ENCODE measurements at places on chromosomes 7 and 10.

GRCh38 chr10:119290301-119291048 is 83.1 kb downstream of the GRK5 start:
- DNase-seq = no peak

- DNase-seq = no peak
Measured at GRCh38 chr7:154373956-154374355, 321.8 kb downstream of the DPP6 start.

DNA sequence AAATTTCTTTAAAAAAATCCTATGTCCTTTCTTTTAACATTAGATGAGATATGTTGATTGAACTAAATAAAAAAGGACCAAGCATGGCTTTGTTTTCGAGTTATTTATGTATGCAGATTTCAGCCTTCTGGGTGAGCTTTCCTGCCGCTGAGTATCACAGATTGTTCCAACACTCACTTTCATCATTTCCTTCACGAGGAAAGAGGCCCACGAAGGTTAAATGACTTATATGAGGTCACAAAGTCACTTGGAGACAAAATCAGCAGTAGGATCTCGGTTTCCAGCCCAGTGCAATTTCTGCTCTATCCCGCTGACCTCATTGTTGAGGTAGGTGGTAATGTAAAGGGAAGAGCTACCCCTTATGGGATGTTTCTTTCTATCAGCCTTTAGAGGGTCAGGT is 226.8 kb downstream of the SKAP2 start:
- DNase-seq = no peak

- no peak for DNase-seq
Measured at GRCh38 chr10:110842326-110842904, 29.3 kb upstream of the PDCD4 start.

DNA sequence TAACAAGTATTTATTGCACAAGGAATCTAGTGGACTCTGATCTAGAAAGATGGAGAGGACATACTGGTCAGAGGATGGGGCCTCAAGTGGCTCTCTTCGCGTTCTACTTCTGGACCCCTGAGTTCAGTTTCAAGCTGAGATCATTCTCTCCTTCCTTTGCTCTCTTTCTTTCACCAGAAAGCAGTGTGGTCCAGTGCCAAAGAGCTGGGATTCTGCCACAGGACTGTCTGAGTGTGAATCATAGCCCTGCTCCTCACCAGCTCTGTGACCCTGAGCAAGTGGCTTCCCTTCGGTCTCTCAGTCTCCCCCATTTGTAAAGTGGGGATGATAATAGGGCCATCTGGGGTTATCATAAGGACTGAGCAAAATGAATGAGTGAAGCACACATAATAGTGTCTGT is 715.2 kb downstream of the SUGCT start:
- no peak for DNase-seq

DNA sequence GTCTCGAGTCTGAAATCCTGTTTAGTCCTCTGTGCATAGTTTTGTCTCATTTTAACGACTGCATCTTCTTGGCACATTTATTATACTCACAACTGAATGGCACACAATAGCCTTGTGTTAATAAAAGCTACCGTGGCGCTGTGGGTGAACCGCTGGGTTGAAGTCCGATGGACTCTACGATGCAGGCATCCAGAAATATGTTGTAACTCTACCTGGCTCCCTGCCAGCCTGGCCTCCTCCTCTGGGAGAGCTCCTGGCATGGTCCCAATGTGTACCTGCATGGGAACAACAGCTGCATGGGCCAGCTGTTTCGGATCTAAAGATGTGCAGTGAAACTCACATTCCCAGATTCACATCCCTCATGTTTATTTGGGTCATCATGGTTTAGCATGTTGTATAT is 3.7 kb upstream of the DPYSL4 start:
- no peak for DNase-seq

DNA sequence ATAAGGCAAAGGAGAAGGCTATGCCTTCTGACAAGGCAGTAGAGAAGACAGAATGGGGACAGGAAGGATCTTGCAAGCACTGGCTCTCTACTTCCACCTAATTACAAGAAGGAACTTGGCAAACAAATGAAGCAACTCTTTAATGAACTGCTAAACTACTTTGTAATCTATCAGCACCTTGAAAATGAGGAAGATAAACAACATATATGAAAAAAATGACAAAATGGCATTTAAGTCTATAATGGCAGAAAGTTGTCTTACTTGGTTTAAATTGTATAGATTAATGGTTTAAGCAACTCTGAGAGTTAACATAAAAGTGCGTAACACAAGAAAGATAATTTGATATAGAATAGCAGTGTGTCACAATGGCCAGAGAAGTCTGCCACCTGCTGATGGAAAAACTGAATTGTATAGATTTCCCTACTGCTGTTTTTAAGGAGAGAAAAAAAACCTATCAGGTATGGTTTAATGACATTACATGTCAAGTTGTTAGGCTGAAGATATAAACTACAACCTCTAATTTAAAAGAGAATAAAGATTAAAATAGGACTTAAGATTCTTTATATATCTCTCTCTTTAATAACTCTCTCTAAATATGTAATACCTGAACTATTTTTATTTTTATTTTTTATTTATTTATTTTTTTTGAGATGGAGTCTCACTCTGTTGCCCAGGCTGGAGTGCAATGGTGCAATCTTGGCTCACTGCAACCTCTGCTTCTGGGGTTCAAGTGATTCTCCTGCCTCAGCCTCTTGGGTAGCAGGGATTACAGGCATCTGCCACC is 11.8 kb downstream of the NT5C3A start:
- no peak for DNase-seq

GRCh38 chr7:71322201-71322600 is 190.3 kb downstream of the GALNT17 start:
- no peak for DNase-seq

GRCh38 chr10:33416691-33417090 is 82.2 kb upstream of the NRP1 start:
- no peak for DNase-seq

- DNase-seq = no peak
Measured at GRCh38 chr7:158532093-158532627, 55.5 kb downstream of the PTPRN2 start.

GRCh38 chr7:140456551-140457051 is 22.7 kb downstream of the MKRN1 start:
- no peak for DNase-seq

- no peak for DNase-seq
Measured at GRCh38 chr7:35419391-35419755, 165.5 kb upstream of the TBX20 start.

- DNase-seq = no peak
Measured at GRCh38 chr7:135166338-135166990, 4.0 kb downstream of the CYREN start.

DNA sequence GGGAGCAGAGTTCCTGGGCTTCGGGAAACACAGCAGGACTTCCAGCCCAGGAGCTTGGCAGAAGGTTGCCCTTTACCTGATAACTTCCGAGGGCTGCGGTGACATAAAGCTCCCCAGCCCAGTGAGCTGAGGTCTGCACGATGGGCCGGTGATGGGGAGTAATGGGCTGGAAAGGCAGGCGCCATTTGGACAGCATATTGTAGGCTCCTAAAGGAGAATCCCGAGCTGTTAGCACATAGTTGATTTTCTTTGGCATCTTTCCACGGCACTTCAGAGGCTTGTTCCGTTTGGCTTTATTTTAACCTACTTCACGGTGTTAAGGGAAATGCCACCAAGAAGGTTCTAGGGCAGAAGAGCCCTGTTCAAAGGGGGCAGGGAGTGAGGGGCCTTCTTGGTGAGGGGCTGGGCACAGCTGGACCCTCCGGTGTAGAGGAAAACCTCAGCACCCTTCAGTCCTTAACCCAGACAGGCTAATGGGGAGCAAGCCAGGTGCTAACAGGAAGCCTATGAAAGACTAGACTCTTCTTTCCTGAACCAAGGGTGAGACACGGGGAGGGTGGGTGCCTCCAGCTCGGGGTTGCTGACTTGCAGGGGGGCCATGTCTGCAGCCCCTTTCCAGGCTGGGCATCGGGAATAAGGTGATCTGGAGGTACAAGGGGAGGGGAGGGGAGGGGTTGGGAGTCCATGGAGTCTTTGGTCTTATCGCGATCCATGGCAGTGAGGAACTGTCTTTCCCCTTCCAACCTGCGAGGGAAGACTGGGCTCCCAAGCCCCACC is 347.7 kb downstream of the GLRX3 start:
- DNase-seq = no peak

- DNase-seq = no peak
Measured at GRCh38 chr10:44640429-44640828, 255.5 kb upstream of the CXCL12 start.

DNA sequence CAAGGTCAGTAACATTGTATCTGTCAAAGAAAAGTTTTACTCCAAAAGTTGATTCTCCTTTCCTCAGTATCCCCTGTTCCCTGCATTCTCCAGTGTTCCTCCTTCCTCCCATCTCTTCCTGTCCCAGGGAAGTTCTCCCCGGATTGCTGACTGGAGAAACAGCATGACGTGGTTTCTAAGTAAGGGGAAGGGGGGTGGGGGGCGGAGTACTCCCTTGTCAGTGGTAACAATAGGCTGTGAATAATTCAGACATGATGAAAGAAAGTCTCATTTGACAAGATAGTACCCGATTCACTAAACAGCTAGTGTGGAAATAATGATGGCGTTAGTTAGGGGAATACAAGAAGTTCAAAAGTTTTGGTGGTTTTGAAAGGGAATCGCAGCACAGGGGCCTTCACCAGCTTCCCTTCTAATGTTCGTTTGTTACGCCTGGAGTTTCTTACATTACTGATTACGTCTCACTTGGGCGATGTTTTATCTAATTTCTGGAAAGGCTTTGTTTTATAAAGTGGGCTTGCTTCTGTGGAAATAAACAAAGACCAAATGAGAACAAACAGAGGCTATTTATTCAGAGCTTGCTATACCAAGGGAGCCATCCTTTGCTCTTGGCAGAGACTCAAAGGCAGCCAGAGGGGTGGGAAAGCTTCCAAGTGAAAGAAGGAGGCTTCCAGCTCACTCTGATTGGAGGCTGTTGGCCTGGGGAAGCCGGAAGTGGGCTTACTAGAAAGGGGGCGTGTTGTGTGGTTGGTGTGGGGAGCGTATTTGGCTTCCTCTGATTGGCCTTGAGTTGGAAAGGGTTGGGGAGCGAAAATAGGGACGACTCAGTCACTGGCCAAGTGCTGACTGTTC is 453.7 kb downstream of the SDK1 start:
- no peak for DNase-seq

DNA sequence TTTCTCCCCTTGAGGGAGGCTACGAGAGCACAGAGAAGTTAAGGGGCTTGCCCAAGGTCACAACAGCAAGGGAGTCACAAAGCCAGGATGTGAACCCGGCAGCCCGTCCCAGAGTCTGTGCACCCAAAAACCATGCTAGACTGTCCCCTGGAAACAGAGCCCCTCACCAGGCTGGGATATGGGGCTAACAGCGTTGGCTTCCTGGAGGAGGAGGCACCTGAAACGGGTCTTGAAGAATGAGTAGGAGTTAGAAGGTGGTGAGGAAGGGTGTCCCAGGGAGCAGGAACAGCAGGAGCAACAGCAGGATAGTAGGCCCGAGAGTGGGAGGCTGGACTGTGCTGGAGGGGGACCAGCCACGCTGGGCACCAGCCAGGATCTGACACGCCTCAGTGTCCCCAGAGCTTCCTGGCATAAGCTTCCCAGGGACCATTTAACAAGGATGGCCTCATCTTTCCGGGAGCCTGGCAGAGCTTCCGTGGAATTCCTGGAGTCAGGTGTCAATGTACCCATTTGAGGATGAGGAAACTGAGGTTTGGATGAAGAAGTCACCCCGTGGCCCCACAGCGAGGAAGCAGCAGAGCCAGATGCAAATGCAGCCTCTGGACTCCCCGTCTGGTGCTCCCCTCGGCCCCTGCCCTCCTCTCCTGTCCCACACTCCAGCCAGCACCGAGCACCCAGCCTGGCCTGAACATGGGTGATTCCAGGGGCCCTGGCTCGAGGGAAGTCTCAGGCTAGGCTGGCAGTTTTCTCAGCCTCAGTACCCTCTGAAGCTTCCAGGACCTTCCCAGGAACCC is 3.3 kb upstream of the GRIFIN start:
- DNase-seq = no peak

- no peak for DNase-seq
Measured at GRCh38 chr7:130988443-130988842, 254.4 kb upstream of the KLF14 start.

GRCh38 chr7:45977256-45977780 is 56.2 kb upstream of the IGFBP3 start:
- DNase-seq = no peak

DNA sequence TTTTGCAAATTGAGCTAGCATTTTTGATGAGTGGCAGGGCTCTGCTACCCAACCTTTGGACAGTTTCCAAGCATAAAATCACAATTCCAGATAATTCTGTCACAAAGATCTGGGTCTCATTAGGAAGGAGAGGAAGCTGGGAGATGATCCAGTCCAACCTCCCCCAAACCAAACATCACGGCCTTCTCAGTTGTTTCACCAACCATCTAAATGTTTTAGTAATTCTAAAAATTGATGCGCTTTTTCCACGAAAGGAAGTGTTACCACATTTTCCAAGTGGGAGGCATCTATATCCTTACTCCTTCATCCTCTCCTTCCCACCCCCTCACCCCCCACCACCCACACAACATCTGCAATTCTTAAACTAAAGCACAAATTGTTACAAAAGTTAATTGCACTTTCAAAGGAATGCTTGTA is 108.3 kb downstream of the EGFR start:
- no peak for DNase-seq

GRCh38 chr10:4068629-4069028 is 283.6 kb upstream of the KLF6 start:
- DNase-seq = no peak

GRCh38 chr7:138247568-138248333 is 171.5 kb downstream of the AKR1D1 start:
- DNase-seq = no peak

DNA sequence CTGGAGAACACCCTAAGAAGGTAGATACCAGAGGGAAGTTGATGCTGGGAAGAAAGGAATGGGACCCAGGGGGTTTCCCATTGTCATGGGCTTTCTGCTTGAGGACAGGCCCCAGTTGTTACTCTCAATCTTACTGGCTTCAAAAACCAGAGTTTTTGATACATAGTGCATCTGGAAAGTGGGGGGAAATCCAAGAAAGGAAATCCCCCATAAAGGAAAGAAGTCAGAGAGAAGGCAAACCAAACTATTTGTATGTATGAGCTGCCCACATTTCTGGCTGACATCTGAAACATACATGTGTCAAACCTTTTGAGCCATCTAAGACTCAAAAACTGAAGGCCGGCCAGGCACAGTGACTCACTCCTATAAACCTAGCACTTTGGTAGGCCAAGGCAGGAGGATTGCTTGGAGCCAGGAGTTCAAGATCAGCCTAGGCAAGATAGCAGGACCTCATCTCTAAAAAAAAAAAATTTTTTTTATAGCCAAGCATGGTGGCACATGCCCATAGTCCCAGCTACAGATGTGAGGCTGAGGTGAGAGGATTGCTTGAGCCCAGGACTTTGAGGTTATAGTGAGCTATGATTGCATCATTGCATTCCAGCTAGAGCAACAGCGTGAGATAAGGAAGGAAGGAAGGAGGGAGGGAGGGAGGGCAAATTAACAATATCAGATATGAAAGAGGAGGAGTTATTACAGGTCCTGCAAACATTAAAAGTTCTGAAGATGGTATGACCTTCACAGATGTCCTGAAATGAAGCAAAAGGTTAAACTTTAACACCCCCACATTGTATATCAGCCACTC is 6.7 kb upstream of the COA1 start:
- DNase-seq = no peak

- no peak for DNase-seq
Measured at GRCh38 chr10:133072196-133072595, 15.5 kb upstream of the ADGRA1 start.

GRCh38 chr7:9698375-9698774 is 1265.0 kb downstream of the NXPH1 start:
- no peak for DNase-seq

GRCh38 chr10:49610114-49610457 is at the start of gene SLC18A3:
Gene SLC18A3 (plus strand): TSS chr10:49610310. CDS start chr10:49610741, 431 bp downstream.
- no peak for DNase-seq

GRCh38 chr10:110363572-110364411 is 59.1 kb upstream of the SMNDC1 start:
- DNase-seq = no peak
